ENCODE measurements at places on chromosomes 3 and 15.

DNA sequence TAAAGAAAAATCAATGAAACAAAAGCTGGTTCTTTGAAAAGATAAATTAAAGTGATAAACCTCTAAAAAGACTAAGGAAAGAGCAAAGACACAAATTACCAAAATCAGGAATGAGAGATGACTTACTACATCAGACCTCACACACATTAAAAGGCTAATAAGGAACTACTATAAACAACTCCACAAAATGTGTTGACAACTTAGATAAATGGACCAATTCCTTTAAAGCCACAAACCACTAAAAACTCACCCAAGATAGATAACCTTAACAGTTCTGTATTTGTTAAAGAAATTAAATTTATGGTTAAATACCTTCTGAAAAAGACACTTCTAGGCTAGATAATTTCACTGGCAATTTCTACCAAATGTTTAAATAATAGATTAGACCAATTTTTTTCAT is 170.4 kb downstream of the SMAD6 start:
- no peak for DNase-seq

- no peak for DNase-seq
Observed at GRCh38 chr3:158097081-158097592, 9.1 kb downstream of the SHOX2 start.

GRCh38 chr3:122793568-122794416 is at the start of gene HSPBAP1:
Gene HSPBAP1, minus strand, starts transcription at chr3:122793831. Its CDS starts 151 bp downstream, at chr3:122793680.
- no peak for DNase-seq

- DNase-seq = no peak
Observed at GRCh38 chr3:17592956-17593355, 149.5 kb downstream of the TBC1D5 start.

DNA sequence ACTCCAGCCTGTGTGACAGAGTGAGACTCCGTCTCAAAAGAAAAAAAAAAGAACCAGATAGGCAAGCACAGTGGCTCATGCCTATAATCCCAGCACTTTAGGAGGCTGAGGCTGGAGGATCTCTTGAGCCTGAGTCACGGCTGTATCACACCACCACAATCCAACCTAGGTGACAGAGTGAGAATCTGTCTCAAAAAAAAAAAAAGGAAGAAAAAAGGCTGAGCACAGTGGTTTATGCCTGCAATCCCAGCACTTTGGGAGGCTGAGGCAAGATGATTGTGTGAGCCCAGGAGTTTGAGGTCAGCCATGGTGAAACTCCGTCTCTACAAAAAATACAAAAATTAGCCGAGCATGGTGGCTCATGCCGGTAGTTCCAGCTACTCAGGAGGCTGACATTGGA is 5.6 kb upstream of the NICN1 start:
- no peak for DNase-seq

DNA sequence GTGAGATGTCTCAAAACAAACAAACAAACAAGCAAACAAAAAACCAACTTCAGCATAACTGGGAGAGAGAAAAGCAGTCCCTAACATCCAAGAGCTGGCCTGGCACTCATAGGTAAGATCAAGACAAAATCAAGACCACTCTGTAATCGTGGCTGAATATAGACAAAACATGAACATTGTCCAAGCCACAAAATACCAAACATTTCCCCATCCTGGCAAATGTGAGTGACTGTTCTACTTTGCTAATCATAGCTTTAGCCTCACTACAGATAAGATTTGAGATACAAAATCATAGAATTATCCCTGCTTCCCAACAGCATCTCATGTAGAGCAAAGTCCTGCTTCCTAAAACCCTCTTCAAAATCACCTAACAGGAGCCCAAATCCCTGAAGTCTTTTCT is 116.7 kb upstream of the PRTG start:
- no peak for DNase-seq

DNA sequence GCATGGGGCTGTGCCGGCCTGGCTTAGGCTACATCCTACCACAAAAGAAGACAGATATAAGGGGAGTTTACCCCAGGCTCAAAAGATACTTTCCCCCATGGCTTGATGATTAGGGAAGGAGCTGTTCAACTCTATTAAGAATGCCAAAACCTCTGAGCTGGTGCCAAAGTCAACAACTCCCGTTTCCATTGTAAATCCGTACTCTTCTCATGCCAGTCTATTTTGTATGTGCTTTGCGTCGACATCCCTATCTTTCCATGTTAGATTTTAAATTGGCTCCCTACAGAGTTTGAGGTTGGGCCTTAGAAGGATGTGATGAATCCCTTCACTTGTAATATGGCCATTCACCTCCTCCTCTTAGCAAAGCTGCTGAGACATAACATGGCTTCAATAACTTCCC is 46.9 kb downstream of the RLBP1 start:
- no peak for DNase-seq

DNA sequence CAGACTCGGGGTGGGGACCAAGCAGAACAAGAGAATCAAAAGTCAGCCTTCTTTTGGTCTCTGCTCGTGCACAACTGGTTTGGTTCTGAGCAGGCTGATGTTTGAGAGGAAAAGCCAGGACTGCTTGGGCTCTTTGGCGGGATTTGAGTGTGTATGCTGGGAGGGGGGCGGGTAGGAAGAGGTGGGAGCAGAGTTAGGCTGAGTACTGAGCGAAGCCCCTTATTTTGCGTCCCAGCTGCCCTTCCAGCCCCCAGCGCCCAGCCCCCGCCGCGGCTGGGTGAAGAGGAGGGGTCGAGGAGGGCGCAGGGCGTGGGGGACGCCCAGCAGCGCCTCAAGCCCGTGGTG is 153.5 kb upstream of the GOLIM4 start:
- no peak for DNase-seq

DNA sequence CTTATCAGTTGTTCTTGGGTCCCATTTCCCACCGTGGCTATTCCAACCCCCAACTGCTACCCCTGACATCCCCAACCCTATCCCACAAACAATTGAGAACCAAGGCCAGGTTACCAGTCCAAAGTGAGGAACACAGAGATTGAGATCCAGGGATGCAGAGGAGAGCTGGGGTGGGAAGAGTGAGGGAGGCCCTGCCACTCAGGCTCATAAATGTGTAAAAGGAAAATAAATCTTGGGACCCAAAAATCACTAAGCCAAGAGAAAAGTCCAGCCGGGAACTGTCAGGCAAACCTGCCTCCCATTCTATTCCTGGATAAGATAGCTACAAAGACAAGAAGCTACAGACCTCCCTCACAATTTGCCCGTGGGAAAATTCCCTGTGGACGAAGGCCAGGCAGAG is 101.1 kb upstream of the DLG1 start:
- DNase-seq = no peak

DNA sequence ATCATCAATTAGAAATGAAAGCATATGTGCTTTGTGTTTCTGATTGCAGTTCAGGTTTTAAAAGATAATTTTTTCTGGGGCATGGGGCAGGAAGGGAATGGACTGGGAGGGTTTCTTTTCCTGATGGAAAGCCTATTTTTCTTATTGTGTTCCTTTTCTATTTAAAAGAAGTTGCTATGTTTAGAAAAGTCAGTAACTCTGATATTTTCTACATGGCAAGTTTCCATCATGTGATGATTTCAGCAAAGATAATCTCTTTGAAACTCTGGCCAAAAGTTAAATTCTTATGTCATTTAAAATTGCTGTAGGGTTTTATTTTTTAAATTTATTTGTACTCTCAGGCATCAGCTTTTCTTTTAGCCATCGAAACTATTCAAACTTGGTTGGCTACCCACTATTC is 601.2 kb downstream of the FOXP1 start:
- no peak for DNase-seq

DNA sequence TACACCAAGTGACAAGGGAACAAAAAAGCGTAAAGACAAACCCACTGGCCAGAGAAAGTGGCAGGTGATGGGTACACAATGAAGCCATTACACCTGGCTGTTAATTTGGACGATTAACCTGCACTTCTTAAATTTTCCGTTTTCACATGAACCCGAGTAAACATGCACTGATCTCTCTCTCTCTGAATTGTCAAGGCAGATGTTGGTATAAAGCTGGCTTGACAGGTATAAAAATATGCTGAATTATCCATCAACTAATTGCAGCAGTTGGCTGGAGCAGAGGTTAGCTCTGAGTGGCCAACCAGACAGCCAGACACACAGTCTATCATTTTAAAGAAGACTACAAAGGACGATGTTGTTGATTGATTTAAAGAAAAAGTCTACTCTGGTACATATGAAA is 561.7 kb upstream of the ALCAM start:
- no peak for DNase-seq

GRCh38 chr3:135226057-135226456 is 431.0 kb downstream of the EPHB1 start:
- DNase-seq = peak; percentile 21

DNA sequence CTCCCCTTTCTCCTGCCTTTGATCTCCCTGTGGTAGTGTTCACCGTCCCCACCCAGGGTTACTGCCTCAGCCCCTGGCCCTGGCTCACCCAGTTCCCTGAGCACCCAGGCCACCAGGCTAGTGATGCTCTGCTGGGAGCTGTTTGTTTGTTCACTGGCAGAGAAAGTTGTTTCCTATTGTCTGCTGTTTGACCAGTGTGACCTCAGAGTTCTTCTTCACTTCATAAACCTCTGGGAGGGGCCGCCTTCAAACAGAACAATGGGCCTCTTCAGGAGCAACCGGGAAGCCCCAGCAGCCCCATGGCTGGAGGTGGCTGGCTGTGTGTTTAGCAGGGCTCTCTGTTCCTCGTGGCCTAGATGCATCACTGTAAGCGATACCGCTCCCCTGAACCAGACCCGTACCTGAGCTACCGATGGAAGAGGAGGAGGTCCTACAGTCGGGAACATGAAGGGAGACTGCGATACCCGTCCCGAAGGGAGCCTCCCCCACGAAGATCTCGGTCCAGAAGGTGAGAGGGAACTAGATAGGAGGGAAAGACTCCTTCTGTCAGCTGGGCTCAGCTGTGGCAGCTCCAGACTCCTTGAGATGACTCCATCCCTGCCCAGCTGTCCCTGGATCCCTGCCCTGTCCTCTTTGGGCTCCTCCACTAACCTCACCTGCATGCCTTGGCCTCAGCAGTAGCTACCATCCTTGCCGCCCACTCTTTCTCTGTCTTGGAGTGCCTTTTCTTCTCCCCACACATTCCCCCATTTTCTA is 3.4 kb downstream of the CLK3 start:
- no peak for DNase-seq

DNA sequence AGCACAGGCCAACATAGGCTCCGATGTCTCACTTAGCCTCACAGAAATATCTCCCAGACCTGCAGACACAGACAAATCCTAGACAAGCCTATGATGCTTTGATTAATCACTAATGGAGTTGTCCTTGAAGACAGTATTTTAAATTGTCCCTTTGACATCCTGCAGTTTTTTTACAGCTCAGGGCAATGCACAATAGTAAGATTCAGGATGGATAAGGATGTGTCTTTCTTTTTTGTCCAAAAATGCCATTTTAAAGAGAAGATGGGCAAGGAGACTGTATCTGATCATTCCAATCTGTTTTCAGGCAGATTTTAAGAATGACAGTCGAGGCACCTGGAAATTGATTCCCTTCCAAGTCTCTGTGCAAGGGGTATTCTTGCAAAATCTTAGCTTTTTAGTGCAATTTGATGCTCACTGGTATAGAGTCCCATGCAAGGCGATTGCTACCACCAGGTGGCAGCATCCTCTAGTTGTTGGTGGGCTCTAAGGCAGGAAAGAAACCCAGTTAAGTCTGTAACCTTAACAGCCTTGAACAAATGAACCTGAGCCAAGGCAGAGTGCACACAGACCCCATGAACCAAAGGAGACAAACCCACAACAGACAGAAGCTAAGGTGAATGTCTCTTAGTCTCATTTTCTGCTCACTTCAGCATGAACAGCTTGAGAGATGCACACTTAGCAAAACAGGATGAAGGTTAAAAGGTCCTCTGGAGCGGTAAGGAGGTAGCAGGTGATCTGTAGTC is 51.2 kb upstream of the MINAR1 start:
- no peak for DNase-seq

GRCh38 chr3:144482876-144483275 is 511.3 kb downstream of the DIPK2A start:
- DNase-seq = no peak

DNA sequence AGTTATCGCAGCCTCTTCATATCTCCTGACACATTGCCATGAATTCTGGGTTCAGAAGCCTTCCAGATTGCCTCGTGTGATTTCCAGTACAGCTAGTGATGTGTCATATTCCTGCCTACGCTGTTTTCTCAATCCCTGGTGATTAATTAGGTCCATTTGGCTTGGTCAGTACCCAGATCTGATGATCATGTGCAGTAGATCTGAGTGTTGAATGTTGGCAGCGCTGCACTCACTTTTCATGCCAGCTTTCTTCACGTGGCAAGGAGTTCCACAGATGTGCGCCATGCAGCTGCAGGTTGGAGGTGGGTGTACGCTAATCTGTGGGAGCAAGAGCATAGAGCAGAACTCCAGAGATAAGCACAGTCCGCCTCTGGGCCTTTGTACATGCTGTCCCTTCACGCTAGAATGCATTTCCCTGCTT is 86.9 kb upstream of the COL6A5 start:
- no peak for DNase-seq

- DNase-seq = no peak
Observed at GRCh38 chr3:35544976-35545375, 94.3 kb upstream of the ARPP21 start.

- no peak for DNase-seq
Observed at GRCh38 chr3:196525141-196525540, 10.0 kb upstream of the SMCO1 start.

DNA sequence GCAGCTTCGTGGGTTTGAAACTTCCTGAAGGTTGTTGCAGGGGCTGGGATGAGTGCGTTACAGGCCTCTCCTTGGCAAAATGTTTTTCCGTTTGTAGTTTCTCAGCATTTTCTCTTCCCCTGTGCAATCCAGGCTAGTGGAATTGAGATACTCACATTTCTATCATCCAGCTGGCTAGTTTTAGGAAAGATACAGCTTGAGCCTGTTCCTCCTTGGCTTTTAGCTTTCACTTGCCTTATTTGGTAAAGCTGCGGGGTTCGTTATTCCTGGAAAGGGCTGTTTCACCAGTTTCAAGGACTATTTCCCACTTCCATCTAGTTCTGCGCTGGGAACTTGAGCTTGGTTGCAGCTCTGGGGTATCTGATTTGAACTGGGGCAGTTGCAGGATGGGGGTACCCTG is 90.3 kb downstream of the ITPR1 start:
- DNase-seq = no peak

DNA sequence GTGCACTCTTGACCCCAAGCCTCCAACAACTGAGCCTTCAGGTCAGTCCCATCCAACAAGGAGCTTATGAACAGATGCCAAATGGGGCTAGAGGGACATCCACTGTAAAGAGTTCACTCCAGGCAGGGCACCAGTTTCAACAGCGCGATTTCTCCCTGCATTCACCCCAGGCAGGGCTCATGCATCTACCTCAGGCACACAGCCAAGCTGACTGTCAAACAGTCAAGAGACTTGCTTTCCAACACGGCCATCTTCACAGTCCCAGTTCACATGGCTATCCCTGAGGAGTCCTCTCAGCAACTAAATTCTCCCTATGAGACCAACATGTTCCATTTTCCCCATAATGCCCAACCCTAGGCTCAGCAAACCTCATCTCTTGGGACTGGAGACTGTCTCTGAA is 17.7 kb downstream of the SLC25A20 start:
- no peak for DNase-seq

Data from NCI-H510A (cell line).